ENCODE measurements at places on chromosomes 16 and 17. TPM values are rescaled to one million over a fixed set of nuclear protein-coding genes. Genes with fewer than 3 reads are reported as not detected.

ASGR1 gene
- total RNA-seq, result 1.3 TPM

PMFBP1 gene
- total RNA-seq, result under 0.01 TPM

GRCh38 chr17:557371-557770 is 157.3 kb downstream of the VPS53 start:
- DNase-seq, result peak; percentile 61

GRCh38 chr16:75482434-75483205 is 12.6 kb downstream of the CHST6 start:
- DNase-seq, result no peak

NR1D1 gene
- 0.28 TPM for total RNA-seq

Measured in IMR-90 (cell line).